Activated effector memory CD4-positive, alpha-beta T cell treated with anti-CD3 and anti-CD28 coated beads, Interleukin-2, amount 50 U/mL, for 16 hours (primary cell): ENCODE measurements at places on chromosomes 7 and 10.

DNA sequence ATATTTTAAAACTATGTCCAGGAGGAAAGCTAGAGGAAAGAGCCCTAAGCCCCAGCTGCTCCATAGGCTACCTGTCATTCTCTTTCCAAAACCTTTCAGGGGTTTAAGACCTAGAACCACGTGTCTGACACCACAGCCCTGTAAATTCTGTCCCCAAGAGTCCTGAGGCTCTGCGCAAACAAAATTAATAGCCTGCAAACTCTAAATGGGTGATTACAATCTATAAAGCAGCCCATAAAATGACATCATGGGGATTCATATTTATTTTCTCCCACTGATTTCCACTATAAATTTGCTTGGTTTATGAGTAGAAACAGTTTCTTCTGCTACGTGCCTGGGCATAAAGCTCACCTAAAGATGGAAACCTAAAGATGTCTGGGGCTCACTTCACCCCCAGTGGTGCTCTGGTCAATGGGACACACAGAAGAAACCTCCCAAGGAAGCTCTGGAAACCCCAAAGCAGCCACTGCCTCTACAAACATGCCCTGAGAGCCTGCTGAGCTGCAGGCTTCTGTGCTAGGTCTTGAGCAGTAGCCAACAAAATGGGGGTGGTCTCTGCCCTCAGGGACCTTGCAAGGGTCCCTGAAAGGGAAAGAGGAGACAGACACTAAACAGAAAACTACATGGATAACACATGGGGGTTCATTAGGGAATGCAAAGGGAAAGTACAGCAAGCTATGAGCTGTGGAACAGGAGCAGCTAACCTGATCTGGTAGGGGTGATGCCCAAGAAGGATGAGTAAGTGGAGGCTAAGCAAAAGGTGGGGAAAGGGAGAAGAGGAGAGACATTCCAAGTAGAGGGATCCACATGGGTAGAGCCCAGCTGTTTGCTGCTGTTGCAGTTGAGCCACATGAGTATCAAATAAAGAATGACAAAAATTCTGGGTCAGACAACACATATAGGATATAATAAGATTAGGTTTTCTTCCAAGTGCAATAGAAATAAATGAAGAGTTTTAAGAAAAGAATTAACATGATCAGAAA lies 331.7 kb downstream of the KCNMA1 start:
- DNase-seq, result no peak

DNA sequence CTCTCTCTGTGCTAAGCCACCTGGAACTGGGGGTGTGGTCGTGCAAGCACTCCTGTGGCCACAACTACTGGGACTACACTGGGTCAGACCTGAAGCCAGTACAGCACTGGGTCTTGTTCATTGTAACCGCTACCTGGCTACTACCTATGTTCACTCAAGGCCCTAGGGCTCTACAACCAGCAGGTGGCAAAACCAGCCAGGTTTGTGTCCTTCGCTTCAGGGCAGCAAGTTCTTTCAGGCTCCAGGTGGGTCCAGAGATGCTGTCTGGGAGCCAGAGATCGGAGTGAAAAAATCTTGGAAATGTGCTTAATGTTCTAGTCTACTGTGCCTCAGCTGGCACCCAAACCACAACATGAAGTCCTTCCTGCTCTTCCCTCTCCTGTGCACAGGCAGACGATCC lies 171.6 kb upstream of the SORCS1 start:
- no peak for DNase-seq

GRCh38 chr10:34667177-34667576 lies 147.9 kb downstream of the PARD3 start:
- no peak for DNase-seq

DNA sequence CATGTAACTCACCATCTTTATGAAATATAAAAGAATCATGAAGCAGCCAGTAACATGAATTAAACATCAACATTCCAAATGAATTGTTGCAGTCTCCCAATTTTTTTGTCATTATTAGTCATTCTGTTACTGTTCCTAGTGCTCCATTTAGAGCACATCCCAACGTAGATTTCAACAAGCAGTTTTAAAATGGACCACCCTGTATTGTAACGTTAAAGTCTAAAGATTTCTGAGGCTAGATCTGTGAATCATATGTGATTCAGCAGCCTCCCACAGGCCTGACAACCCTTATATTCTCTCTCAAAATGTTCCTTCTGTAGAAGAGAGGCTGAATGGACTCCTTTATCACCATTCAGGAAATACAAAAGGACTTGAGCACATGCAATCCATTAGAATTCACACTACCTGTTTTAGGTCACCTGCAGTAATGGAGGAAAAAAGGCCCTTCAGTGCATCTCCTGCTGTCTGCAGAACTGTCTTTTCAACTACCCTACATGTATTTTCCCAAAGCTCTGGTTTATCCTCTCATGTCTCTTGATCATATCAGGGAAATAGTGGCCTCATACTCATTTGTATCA lies 81.4 kb downstream of the CACNA2D1 start:
- DNase-seq, result no peak

DNA sequence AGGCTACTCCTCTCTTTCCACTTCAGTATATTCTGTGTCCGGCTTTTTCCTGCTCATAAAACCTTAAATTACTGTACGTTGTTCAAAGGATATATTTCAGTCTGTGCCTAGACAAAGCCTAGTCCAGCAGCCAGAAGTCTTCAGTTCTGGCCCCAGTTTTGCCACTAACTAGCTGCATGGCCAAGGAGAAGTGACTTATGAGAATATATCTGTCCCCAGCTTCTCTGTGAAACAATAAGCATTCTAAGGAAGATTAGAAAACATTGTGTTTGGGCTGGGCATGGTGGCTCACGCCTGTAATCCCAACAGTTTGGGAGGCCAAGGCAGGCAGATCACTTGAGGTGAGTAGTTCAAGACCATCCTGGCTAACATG lies 105.0 kb upstream of the HDAC9 start:
- no peak for DNase-seq

- DNase-seq, result no peak
Observed at GRCh38 chr10:58641708-58642107, 129.0 kb downstream of the BICC1 start.

- DNase-seq, result no peak
Observed at GRCh38 chr7:158723266-158723665, 18.7 kb upstream of the NCAPG2 start.
